Pulmonary artery endothelial cell (primary cell): ENCODE measurements at places on chromosomes 13 and 19. TPM values are rescaled to one million over a fixed set of nuclear protein-coding genes. Genes with fewer than 3 reads are reported as not detected.

GRCh38 chr19:30076751-30077670 is 135.0 kb downstream of the URI1 start:
- DNase-seq: no peak

- no peak for DNase-seq
Measured at GRCh38 chr13:79486433-79487188, 5.7 kb downstream of the NDFIP2 start.

Gene KMT2B
- total RNA-seq: 4.4 and 5.4 TPM in 2 replicates

Gene BEST2
- not detected in 2 replicates for total RNA-seq
